Stimulated activated CD8-positive, alpha-beta memory T cell treated with anti-CD3 and anti-CD28 coated beads, Interleukin-4, amount 100 ng/mL, for 4 hours (primary cell): ENCODE measurements at places on chromosomes 6 and 20.

- no peak for DNase-seq
Observed at GRCh38 chr6:65760285-65760684, 53.3 kb upstream of the EYS start.

DNA sequence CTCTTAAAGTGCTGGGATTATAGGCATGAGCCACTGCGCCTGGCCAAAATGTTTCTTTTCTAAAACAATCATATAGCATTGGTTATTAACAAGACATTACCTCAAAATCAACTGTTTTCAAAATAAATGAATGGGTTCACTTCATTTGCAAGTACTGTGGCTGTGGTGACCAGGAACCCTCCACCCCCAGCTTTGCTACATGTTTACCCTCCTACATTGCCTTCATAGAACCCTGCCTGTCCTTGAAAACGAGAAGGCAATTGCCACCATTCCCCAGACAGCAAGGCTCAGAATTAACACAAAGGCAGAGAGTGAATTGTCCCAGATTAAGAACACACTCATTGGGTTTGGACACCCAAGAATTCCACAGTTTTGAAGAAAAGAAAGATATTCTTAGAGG lies 116.6 kb upstream of the LGSN start:
- DNase-seq = no peak

GRCh38 chr20:61723529-61724257 lies 342.0 kb downstream of the TAF4 start:
- DNase-seq = no peak

- DNase-seq = no peak
Observed at GRCh38 chr6:139239064-139239463, 52.7 kb downstream of the TXLNB start.

DNA sequence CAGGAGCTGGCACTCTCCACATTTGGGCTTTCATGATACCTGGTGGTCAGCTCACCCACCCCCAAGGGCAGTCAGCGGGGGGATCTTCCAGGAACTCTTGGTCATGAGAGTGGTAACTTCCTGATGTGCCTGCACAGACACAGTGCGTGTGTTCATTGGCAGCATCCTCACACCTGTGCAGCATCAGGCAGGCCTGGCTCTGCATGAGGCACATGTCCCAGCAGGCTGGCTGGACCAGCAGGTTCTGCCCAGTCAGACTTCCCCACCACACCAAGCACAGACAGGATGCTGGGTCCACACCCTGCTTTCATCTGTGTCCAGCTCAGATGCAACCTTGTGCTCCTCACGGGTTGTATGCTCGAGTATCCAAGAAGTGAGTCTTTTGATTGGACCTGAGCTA lies 15.7 kb upstream of the UNC93A start:
- no peak for DNase-seq
